HL-60 (cell line): ENCODE measurements at places on chromosomes 16 and 17.

GRCh38 chr16:69513180-69513966, 52.4 kb upstream of the NFAT5 start:
- no peak for DNase-seq

DNA sequence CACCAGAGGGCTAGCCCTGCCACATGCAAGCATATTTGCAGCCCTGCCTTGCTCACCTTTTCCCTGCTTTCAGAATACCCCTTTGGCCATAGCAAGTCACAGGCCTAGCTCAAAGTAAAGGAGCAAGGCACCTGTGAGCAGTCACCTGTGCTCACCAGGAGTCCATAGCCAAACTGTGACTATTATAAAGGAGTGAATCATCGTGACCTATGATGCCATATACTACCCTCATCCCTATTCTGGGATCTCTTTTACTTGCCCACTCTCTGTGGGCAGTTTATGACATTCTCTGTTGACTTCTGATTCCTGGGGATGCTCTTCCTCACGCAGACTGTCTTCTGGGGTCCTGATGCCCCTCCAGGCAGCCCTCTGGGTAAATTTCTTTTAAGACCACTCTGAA, 200.5 kb upstream of the NLRP1 start:
- DNase-seq = no peak

DNA sequence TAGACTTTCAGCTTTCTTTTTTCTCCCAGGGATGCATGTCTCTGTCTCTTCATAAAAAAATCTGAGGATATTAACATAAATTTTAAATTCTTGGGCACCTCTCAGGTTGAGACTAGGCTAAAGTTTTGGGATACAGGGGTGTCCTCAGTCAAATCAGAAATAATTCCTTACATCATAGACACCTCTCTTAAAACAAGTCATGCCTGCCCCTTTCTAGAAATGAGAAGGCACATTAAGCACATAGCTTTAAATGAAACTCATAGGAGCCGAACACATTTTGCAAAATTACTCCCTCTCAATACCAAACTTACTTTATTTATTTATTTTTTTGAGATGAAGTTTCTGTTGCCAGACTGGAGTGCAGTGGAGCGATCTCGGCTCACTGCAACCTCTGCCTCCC, 67.3 kb upstream of the BCAR1 start:
- DNase-seq = no peak

- DNase-seq = peak; percentile 34
These were observed 6.9 kb upstream of the CD300LD start for GRCh38 chr17:74599023-74599399.

GRCh38 chr16:24477492-24477891, 61.9 kb upstream of the RBBP6 start:
- no peak for DNase-seq

- DNase-seq = no peak
These were observed 59.0 kb downstream of the ARHGAP17 start for GRCh38 chr16:24955975-24956731.

- no peak for DNase-seq
These were observed 53.5 kb upstream of the INTS2 start for GRCh38 chr17:61981323-61981722.

- no peak for DNase-seq
These were observed 50.2 kb downstream of the SLC47A1 start for GRCh38 chr17:19583871-19584270.

DNA sequence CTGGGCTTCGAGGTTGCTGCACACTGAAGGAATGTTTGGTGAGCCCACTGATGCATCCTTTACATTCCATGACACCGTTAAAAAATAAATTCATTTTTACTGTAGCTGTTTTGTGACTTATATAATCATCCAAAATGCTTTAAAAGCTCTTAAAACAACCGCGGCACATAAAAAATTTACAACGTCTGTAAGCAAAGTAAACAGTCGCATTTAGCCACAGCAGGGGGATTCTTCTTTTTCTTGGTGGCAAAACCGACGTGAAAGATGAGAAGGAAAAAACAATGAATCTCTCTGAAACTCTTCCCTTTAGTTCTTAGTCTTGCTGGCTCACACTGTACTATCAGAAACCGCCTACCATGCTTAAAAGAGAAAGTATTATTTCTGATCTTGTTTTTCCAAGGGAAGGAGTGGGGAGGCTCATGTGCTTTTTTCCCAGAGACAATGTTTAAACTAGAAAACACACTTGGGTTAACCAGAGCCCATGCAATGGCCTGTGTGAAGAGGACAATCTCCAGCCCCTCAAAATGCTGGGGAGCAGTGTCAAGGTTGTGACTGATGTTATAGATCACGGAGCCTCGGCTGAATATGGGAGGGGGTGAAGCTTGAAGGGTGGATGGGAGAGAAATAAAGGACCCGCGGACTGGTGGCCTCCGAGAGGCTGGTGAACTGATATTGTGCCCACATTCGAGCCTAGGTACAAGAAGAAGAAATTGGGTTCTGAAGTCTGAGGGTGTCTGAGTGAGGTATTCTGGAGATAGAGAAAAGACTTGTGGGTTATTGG, 91.1 kb downstream of the IRF8 start:
- DNase-seq = no peak

- no peak for DNase-seq
These were observed 142.8 kb downstream of the AXIN2 start for GRCh38 chr17:65418622-65419021.

GRCh38 chr17:80987941-80988461, 3.6 kb upstream of the CHMP6 start:
- no peak for DNase-seq
